RPMI7951 (cell line): ENCODE measurements at places on chromosomes 5 and 9. TPM values are rescaled to one million over a fixed set of nuclear protein-coding genes. Genes with fewer than 3 reads are reported as not detected.
A peak's percentile ranks its signal among the peaks of the same experiment; 100 is the strongest.

The PCDHB2 gene
- 0.88 and 0.96 TPM in 2 replicates for total RNA-seq

DNA sequence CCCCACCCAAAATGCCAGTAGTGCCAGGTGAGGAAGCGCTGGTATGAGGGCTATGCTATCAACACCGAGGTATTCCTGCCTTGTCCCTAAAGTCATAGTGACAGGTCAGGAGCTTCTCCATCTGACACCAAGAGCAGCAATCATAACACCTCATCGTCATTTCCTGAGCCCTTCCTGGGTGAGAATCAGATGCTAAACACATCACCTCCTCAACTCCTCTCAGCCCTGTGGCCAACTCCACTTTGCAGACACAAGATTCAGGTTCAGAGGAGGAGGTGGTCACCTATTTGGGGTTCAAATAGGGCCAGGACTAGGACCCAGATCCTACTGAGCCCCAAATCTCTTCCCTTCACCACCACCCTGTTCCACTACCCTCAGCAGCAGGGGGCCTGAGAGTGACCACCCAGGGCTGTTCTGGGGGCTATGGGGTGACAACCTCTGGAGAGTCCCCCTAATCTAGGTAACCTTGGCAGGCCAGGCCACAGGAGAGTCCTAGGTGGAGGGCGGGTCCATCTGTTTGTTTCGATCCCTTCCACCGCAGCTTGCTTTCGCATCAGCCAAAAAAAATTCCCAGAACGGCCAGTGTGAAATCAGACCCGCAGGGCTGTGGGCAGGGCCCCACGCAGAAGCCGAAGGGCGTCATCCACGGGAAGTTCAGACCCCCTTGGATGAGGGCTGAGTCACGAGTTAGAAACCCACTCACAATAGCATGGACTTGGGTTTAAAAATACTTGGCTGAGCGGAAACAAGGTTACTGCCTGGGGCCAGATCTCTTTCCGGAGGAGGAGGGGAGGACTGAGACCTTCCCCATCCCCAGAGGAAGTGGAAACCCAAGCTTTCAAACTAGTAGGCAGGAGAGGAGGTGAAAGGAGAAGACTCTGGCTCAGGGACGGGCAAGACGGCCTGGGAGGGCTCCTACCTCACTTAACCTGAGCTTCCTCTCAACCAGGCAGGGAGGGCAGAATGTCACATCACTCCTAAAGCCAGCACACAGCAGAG, 8.7 kb downstream of the STK10 start:
- DNase-seq: peak; percentile 94

- DNase-seq: peak; percentile 69
Observed at GRCh38 chr5:173753307-173754168, 134.6 kb upstream of the CPEB4 start.

GRCh38 chr5:13695076-13695712, 249.3 kb downstream of the DNAH5 start:
- no peak for DNase-seq

DNA sequence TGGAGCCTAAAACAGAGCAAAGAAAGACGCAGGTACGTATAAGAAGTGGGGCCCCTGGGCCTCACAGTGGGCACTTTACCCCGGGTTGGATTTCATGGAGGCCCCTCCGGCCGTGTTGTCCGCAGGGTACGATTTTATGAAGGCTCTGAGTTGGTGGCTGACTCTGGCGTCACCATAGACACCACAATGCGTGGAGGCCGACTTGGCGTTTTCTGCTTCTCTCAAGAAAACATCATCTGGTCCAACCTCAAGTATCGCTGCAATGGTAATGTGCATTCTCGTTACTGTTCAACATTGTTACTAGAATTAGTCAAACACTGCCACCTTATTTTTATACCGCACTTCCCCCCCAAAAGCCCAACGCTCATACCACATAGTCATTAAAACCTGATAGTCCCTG, 47.1 kb downstream of the THBS4 start:
- no peak for DNase-seq

GRCh38 chr9:97990259-97990658, 7.1 kb downstream of the ANP32B start:
- DNase-seq: peak; percentile 65

The NELFB gene
- total RNA-seq: 34.2 and 46.8 TPM in 2 replicates

- DNase-seq: no peak
Observed at GRCh38 chr9:14406463-14406862, 92.5 kb upstream of the NFIB start.

The PCDHGB5 gene
- 18.6 and 19.8 TPM in 2 replicates for total RNA-seq

- no peak for DNase-seq
Observed at GRCh38 chr9:110036286-110036685, 171.7 kb downstream of the C9orf152 start.

GRCh38 chr5:172502969-172503368, 48.6 kb upstream of the SH3PXD2B start:
- peak; percentile 7 for DNase-seq

The ADCY2 gene
- total RNA-seq: under 0.01 TPM in 1 of 2 replicates, not detected in the other

- no peak for DNase-seq
Observed at GRCh38 chr5:111003623-111004022, 67.9 kb upstream of the TSLP start.

DNA sequence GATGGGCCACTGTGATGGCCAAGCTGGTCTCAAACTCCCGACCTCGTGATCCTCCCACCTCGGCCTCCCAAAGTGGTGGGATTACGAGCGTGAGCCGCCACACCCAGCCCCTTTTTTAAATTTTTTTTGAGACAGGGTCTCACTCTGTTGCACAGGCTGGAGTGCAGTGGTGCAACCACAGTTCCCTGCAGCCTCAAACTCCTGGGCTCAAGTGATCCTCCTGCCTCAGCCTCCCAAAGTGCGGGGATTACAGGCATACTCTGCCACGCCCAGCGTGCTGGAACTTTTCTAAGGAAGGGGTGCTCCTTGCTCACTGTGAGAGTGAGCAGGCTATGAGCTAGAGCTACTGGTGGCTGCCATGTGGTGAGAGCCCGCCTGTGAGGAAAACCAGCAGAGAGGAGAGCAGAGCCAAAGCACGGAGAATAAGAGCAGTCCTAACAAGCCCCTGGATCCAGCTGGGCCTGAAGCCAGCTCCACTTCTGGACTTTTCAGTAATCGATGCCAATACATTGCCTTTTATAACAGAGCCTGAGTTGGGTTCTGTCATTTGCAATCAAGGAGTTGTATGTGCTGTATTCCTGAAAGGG, 75.5 kb upstream of the UNC5A start:
- no peak for DNase-seq

DNA sequence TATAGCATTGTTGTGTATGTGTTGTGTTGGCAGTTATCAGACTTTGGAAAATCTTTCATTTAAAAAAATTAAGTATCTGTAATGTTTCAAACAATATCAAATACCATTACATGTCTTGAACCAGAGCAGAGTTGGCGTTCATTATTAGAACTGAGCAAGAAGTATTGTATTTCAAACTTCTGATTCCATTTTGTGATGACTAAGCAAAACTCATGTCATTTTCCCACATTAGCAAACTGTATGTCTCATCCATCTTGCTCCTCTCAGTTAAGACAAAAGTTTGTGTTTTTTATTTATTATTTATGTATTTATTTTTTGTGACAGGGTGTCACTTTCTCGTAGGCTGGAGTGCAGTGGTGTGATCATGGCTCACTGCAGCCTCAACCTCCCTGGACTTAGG, 4.6 kb upstream of the RASEF start:
- no peak for DNase-seq

DNA sequence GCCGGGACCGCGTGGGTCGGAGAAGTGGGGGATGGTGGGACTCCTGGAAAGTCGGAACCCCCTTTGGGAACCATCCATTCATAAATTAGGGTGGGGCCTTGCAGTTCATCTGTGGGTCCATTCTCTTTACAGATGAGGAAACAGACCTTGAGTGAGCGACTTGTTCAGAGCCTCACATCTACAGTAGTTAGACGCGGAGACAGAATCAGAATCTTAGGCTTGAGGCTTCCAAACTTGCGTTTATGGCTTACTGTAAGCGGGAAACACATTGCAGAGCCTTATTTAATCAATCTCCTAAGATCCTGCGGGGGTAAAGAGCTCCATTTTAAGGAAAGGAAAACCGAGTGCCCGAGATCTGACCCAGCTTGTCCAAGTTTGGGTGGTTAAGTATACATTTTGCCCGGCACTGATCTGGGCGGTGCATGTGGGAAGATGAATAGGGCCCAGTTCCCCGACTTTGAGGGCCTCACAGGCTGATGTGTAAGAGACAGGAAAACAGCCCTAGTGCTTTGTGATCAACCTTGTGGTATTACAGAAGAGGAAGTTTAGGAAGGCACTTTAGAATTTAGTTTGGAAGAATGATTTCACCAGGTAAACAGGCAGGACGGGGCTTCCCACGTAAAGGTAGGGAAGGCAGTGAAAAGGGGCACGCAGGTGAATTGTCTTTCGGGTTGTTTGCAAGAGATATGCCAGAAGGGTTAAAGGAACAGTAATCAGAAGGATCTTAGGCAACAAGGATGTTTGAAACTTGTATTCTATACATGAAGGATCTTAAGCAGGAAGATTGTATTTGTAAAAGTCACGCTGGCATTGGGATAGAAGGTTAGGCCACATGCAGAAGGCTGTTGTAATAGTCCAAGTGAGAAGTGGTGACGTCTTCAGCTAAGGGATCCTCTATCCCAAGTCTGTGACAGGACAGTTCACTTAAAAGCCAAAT, 744 bp downstream of the TARS1 start:
- DNase-seq: peak; percentile 76

GRCh38 chr9:97518909-97519307, 17.4 kb downstream of the TMOD1 start:
- peak; percentile 87 for DNase-seq

GRCh38 chr5:141349917-141350619, at the start of gene PCDHGB1:
PCDHGB1 (plus strand) TSS chr5:141350099; CDS start chr5:141350261, 162 bp downstream.
- peak; percentile 86 for DNase-seq

The NKD2 gene
- 24.6 and 27.2 TPM in 2 replicates for total RNA-seq

DNA sequence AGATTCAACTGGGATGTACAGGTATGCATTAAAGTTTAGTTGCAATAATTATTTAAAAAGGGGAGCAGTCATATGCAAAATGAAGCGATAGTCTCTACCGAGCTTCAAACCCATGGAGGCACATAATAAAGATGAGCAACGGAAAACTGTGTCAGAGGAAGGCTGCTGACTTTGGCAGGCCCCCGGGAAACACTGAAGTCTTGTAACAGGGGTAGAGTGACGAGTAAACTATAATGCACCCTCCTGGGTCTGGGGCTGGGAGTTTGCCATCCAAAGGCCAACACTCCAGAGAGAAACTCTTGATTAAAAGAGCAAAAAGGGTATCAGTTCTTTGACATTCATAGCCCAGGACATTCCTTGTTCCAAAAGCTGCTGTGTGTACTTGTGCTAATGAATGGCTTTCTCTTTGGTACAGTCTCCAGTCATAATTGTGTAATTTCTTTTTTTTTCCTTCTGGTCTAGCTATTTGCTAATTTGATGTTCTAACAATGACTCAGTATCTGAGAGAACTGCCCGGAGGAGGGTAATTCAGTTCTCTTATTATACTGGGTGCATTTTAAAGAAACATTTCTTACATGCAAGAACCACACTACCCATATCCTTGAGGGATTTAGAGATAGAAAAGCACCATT, 59.2 kb downstream of the TNC start:
- peak; percentile 87 for DNase-seq

DNA sequence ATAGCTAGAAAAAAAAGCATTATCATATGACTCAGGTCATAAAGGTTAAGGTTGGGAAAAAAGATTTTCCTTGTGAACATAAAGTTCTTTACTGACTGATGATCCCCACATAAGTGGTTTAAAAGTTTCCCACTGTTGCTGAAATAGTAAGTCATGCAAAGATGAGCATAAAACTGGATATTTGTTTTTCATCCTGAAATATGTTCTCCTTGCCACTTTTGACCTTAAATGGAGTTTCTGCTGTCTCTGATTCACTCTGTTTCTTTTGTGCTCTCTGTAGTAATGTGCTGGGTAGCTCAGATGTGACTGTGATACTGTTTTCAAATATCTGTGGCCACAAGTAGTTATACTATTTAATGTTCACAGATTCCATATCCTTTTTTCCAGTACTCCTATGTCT, 162.5 kb upstream of the GAS1 start:
- DNase-seq: peak; percentile 2

The GPR21 gene
- not detected in 2 replicates for total RNA-seq

DNA sequence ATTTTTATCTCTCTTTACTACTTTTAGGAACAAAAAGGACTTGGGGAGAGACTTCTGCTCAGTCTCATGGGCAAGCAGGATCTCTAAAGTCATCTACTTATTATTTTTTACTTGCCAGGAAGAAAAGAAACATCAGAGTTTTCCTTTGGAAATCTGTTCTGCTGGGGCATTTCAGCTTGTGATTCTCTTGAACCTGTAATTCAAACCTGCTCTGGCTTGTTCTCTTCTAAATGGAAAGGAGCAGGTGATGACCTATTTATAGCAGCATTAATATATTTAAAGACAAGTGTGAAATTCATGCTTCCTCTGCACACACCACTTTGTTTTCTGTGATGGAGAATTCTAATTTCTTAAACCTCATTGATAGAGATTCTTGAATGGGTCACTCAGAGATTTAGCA, 2.0 kb downstream of the ADCY2 start:
- no peak for DNase-seq

The PCDHA4 gene
- total RNA-seq: under 0.01 and 0.12 TPM in 2 replicates

DNA sequence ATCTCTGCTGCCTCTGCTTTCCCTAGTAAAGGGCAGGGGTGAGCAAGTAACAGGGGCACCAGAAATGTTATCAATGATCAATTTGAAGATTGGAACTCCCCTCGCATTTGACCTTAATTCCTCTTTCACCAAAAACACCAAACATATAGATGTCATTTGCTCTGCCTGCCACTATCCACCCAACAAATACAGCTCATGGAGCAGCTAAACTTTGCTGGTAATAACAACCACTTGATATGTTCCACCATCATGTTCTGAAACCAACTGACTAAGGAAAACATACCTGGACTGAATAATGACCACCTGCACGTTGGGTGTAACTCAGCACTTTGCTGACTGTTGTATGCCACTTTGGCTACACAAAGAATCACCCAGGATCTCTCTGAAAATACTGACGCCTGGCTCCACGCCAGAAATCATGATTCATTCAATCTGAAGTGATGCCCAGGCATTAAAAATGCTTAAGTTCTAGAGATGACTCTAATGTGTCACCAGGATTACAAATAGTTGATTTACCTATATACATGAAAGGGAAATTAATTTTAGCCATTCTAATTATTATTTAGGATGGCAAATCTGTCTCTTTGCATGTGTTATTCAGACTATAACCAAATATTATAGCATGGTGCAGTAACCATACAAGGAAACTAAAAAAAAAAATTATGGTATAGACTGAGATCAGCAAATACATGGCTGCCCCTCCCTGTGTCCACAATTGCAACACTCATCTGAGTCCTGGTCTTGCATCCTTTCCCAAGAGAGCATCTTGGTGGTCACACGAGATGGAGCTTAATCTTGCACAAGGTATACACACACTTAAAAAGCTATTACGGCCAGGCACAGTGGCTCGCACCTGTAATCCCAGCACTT, 43.1 kb upstream of the TTC39B start:
- peak; percentile 45 for DNase-seq

GRCh38 chr5:122152266-122152900, 23.0 kb downstream of the ZNF474 start:
- no peak for DNase-seq

The PCDHB8 gene
- total RNA-seq: 0.10 and 0.12 TPM in 2 replicates

The KCNIP1 gene
- not detected in 2 replicates for total RNA-seq

The NFIB gene
- 6.4 and 9.1 TPM in 2 replicates for total RNA-seq

GRCh38 chr5:143758750-143759149, 53.2 kb upstream of the HMHB1 start:
- DNase-seq: no peak

The NUTM2F gene
- total RNA-seq: not detected in 2 replicates

- no peak for DNase-seq
Observed at GRCh38 chr5:102713278-102713677, 41.8 kb upstream of the PAM start.

The GABRG2 gene
- under 0.01 TPM in 1 of 2 replicates, not detected in the other for total RNA-seq
